ENCODE measurements at places on chromosomes 7 and 10. TPM values are rescaled to one million over a fixed set of nuclear protein-coding genes. Genes with fewer than 3 reads are reported as not detected.

LRIT1 gene
- total RNA-seq = not detected

SLC16A12 gene
- total RNA-seq = not detected

PPP3CB gene
- total RNA-seq = 47.0 TPM

PRLHR gene
- total RNA-seq = not detected

GIMAP2 gene
- not detected for total RNA-seq
